ENCODE measurements at places on chromosomes 3 and 15. TPM values are rescaled to one million over a fixed set of nuclear protein-coding genes. Genes with fewer than 3 reads are reported as not detected.

The XCR1 gene
- not detected for total RNA-seq

The CPB1 gene
- total RNA-seq, result not detected

The C3orf33 gene
- total RNA-seq, result 12.3 TPM

The ISL2 gene
- total RNA-seq, result not detected

The NDUFAF3 gene
- total RNA-seq, result 33.4 TPM

The SQOR gene
- 3.1 TPM for total RNA-seq

The ITIH3 gene
- total RNA-seq, result 0.16 TPM

The LRRC49 gene
- 173 TPM for total RNA-seq

The LDHAL6B gene
- not detected for total RNA-seq

The SLC51B gene
- not detected for total RNA-seq

The HEMK1 gene
- 6.9 TPM for total RNA-seq

The NAALADL2 gene
- 10.6 TPM for total RNA-seq

The CLDN1 gene
- 1.6 TPM for total RNA-seq

The SLC22A14 gene
- total RNA-seq, result 0.31 TPM

The ONECUT1 gene
- total RNA-seq, result not detected

All from occipital lobe (tissue), 3 donors.